Activated effector memory CD4-positive, alpha-beta T cell treated with Interleukin-2 at 50 U/mL for 16 hours (primary cell): ENCODE measurements at places on chromosomes 2 and 18.

DNA sequence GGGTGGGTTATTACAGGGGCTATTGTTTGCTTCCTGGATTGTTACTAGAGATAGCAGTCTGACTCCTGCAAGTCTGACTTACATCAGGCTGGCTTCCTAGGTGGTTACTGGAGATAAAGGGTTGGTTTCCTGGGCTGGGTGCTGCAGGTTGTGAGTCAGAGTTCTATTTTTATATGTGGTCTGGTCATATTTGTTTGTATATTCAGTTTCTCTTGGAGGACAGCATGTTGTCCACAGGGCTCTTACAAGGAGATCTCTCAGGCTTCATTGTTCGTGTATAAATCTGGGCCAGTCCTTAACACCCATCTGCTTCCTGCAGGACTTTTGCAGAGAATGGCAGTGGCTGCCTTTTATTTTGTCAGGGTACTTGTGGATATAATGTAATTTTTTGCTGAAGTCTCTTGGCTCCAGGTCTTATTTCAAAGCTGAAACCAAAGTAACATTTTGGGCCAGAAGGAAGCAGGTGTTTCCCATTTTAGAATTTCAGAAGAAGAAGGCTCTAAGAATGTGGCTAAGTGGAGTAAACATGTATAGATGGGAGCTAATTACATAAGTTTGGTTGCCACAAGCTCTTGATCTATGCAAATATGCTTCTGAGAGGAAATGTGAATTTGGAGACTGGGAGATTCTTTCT is 65.9 kb upstream of the SLC16A14 start:
- no peak for DNase-seq

DNA sequence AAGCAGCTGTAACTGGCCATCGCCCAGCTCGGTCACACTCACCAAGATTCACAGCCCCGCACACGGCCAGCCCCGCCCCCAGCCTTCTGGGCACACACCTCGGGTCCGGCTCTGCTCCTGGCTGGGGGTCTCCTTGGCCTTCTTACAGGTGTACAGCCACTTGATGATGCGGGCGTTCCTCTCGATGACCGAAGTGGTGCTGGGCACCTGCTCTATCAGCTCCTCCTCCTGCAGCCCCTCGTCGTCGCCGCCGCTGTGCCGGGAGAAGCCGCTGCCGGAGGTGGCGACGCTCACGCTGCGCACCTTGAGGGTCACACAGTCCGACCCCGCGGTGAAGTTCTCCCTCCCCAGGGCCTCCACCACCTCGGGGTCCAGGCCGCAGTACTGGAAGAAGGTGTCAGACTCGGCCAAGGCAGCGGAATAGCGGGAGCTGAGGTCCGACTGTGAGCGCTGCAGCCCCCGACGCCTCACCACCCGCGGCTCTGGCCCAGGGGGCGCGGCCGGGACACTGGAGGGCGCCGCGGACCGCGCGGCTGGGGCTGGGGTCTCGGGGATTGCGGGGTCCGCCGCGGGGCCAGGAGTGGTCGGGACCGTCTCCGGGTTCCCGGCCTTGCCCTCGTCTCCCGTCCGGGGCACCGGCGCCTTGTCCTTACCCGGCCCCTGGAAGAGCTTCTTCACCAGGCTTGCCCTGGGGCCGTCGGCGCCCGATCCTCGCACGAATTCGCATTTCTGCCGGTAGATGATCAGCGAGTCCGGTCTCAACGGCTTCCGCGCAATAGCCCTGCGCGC is 769 bp downstream of the FAM110C start:
- no peak for DNase-seq

DNA sequence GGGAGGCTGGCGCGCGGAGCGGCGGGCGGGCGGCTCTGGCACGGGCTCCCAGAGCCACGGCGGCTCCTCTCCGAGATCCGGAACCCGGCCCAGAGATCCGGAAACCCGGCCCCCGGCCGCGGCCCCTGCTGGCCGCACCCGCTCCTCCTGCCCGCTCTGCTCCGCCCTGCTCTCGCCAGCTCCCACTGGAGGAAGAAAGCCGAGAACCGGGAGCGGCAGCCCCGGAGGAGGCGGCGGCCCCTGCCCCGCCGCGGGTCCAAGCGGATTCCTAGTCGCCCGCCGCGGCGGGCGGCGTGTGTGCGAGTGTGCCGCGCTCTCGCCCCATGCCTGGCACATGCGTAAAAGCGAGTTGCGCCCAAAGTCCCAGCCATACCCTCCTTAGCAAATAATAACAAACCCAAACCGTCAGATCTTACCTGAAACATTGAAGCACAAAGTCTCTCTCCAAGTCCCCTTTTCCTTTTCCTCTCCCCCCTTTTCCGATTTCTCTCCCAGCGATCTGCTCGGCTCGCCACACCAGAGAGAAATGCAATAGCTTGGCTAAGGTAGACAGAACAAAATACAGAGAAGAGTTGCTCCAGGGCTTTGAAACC is 108.7 kb upstream of the KCTD1 start:
- no peak for DNase-seq

DNA sequence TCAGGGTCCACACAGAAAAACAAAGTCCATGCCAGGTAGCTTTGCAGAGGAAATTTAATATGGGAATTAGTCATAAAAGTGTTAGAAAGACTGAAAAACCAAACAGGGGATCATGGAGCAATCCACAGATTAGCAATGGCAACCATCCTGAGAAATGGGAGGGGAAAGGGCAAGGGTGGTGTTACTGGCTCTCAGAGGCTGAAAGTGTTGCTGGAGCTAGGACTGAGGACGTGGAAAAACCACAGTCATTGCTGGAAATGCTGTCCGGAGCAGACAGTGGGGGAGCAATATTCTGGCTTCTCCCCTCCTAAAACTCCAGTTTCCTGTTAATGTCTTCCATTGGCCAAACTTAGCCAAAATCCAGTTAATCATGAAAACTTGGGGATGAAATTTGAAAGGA is 172.4 kb downstream of the ZBTB7C start:
- DNase-seq: no peak

DNA sequence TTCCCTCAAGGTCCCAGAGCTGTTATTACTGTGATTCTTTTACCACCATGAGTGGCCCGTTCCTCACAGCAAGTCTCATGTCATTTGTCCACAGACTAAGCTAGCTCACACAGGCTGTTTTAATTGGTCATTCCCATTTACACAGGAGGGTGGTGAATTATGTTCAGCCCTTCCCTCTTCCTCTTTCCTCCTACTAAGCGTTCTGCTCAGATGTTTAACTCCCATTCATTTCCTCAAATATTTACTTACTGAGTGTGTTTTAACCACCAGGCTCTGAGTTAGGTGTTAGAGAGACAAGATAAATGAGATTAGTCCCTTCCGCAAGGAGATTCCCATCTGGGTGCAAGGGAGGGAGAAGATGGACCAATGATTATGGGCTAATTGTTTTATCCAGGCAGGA is 403.6 kb upstream of the ACVR2A start:
- DNase-seq: no peak

GRCh38 chr18:36128530-36128870 is 640 bp downstream of the SLC39A6 start:
- DNase-seq: no peak

DNA sequence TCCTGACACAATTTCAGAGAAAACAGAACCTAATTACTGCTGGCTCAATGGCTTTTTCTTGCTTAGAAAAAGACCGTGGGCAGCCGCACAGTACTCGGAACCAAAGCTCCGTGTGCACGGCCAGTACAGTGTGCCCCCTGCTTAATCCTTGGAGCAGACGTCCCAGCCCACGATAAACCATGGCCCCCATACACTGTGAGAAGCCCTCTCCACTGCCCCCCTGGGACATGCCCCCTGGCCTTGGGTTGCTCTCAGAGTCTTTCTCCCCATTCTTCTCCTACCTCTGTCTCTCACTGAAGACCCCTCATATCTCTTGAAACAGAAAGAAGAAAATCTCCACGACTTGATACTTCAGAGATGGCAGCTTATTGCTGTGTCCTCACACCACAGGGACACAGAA is 44.0 kb downstream of the CYP26B1 start:
- DNase-seq: no peak

DNA sequence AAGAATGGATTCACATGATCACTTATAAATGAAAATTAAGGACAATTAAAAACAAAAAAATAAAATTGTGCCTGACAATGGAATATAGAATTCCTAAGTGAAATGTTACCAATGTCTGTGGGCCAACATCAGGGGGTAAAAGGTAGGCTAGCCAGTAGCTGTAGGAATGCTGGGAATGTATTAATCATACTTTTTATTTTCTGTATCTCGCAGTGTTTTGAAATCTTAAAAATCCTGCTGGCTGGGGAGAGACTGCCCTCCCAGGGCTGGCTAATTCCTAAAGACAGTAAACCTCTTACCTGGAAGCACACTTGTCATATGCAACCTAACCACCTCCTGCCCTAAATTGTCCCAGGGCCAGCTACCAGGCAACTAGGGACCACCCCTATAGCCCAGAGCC is 69.8 kb downstream of the REV1 start:
- no peak for DNase-seq

GRCh38 chr18:5297597-5297996 is 2.1 kb upstream of the ZBTB14 start:
- DNase-seq: no peak

- DNase-seq: no peak
These were observed 3.5 kb upstream of the HAAO start for GRCh38 chr2:42795841-42796301.

DNA sequence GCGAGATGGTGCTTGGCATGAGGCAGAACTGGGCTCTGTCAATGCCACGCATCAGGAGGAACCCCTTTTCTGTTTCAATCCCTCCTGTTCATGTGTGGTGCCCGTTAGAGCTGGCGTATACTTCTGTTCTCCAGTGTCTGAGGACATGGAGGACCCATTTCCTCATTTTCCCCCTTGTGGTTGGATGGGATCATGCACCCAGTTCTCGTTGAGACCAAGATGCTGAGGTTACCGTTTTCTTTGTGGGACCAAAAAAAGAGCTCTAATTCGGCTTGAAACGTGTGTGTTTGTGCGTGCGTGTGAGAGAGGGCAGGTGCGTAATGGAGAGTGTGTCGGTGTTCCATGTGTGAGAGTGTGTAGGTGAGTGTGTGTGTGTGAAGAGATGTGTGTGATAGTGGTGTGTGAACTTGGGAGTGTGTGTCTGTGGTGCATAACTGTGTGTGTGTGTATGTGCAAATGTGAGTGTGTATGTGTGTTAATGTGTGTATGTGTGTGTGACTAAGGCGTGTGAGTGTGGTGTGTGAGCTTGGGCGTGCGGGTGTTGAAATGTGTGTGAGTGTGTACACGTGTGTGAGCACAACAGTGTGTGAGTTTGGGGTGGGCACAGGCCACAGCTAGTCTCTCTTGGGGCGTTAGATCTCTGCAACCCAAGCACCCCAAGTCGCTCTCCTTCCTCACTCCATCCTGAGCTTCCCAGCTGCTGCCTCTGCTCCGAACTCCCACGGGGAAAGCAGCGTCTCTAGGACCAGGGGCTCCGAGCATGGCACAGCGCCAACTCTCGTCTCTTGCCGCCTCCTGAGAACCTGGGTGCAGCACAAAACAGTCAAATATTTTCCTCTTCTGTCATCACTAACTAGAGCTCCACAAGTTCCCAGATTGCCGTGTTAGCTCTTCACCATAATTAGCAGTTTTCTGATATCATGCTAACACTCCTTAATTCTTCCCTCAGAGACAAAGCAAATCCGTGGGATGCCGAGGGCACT is 75.8 kb downstream of the LONRF2 start:
- DNase-seq: no peak

DNA sequence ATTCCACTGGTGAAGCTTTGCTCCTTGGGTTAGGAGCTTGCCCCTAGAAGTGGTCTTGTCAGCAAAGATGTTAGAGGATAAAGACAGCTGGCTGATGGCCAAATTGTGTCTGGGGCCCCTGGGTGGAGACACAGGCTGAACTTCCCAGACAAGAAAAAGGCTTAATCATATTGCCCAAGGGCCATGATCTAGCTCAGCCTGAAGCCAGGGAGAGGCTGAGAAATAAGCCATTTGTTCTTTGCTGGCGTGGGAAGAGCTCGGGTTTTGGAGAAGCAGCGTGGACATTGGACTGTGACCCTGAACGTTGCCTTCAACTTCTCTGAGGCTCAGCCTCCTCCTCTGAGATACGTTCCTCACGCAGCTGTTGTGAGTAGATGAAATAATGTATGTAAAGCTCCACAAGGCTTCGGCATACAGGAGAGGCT is 153.0 kb downstream of the ZFP36L2 start:
- no peak for DNase-seq

DNA sequence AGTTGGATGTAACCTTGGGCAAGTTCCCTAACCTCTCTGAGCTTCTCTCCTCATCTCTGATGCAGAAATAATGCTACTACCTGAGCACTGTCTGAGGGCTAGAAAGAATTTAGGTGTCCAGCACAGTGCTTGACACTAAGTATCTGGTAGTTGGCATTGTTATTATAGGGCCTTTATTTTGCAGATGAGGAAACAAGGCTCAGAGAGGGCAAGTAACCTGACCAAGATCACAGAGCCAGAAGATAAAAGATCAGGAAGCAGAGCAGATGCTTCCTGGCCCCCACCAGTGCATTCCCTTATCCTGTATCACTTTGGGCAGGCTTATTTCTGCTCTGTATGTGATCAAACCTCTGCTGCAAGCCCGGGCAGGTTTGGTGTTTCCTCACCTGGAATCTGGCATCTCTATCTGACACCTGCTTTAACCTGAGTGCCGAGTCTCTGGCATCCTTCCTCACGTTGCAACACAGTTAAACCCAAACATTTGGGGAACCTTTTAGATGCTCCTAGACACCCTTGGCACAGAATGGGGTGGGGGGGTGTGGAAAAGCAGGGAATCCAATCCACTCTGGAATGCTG is 69.9 kb downstream of the PLB1 start:
- no peak for DNase-seq

DNA sequence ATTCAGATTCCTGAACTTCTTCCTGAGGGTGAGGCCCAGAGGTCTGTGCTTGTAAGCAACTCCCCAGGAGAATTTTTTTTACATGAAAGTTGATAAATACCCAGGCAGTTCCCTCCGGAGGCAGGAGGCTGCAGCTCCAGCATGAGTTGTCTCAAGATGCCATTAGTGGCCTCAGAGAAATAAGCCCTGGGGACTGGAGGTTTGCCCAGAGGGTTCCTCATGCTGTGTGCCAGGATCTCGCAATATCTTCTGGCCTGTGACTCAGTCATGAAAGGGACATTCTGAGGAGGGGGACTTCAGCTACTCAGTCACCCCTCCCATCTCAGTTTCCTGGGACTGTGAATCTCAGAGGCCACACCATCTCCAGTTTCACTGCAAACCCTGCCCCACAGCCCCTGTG is 49.9 kb downstream of the LYPD1 start:
- DNase-seq: no peak

- DNase-seq: no peak
These were observed 64.9 kb downstream of the LNPK start for GRCh38 chr2:175937216-175937615.

- DNase-seq: no peak
These were observed 6.8 kb downstream of the TACR1 start for GRCh38 chr2:75192496-75192895.

DNA sequence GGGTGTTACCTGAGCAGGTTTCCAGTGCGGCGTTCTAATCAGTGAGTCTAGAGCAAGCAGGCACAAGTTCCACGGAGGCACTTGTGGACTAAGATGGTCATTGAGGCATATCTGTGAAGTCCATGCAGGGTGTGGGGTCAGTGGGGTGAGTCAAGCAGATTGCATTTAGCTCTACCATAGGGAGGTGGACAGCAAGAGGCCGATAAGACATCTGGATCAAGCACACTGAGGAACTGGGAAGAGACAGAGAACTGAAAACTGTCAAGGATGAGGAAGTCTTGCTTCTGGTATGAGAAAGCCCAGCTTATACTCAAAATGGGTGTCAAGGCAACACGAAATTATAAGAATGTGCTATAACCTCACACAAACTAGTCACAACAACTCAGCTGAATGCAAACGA is 61.2 kb upstream of the SLC39A10 start:
- no peak for DNase-seq
